ENCODE measurements at places on chromosomes 2 and 18.

- no peak for DNase-seq
Observed at GRCh38 chr2:14720739-14721138, 88.2 kb downstream of the LRATD1 start.

GRCh38 chr2:113124984-113125855 lies 2.2 kb upstream of the IL1RN start:
- DNase-seq: no peak

GRCh38 chr2:5433855-5434254 lies 258.3 kb upstream of the SOX11 start:
- no peak for DNase-seq

- peak; percentile 46 for DNase-seq
Observed at GRCh38 chr2:79219383-79219988, 59.9 kb upstream of the REG3A start.

DNA sequence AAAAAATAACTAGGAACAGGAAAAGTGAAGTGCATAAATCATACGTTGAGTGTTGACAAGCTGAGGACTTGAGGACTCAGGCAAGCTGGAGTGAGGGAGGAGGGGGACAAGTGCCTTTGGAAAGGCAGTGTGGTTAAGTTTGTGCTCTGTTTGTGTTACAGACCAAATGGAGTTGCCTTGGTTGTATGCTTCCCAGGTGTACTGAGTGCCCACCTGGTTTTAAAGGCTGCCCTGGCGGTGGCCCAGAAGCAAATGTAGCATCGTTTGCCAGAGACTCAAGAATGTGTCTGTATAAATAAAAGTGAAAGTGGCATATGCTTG lies 240.9 kb downstream of the PRKCE start:
- DNase-seq: peak; percentile 73

DNA sequence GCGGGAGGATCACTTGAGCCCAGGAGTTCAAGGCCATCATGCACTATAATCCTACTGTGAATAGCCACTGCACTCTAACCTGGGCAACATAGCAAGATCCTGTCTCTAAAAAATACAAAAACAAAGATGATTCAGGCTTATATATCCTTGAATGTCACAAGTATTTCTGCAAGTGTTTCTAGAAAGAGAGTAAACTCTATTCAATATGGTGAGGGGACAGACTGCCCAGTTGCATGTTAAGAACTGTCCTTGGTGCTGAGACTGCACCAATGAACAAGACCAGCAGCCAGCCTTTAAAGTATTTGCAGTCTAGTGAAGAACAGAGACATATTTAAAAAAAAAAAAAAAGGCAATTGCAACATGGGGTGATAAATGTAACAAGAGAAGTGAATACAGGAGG lies 16.4 kb downstream of the MAP3K19 start:
- DNase-seq: peak; percentile 38

- DNase-seq: no peak
Observed at GRCh38 chr18:7417727-7418126, 149.4 kb upstream of the PTPRM start.

- DNase-seq: no peak
Observed at GRCh38 chr2:222577341-222577740, 78.6 kb downstream of the FARSB start.

DNA sequence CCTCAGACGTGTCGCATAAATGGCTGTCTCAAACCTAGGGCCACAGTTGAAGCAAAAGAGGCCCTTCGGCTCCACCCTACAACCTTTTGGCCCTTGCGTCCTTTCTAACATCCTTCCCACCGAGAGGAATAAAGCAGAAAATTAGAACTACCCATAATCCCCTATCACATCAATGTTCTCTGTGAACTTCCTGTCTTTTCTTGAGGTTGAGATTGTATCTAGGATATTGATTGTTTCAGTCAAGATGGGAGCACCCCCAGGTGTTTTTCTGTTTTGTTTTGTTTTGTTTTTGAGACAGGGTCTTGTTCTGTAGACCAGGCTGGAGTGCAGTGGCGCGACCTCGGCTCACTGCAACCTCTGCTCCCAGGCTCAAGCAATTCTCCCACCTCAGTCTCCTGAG lies 23.6 kb downstream of the INPP5D start:
- DNase-seq: no peak

- no peak for DNase-seq
Observed at GRCh38 chr18:53886058-53886457, 338.4 kb downstream of the MBD2 start.

GRCh38 chr18:42242758-42243157 lies 287.7 kb downstream of the PIK3C3 start:
- no peak for DNase-seq

- DNase-seq: no peak
Observed at GRCh38 chr18:50143886-50144285, 51.1 kb downstream of the MYO5B start.

DNA sequence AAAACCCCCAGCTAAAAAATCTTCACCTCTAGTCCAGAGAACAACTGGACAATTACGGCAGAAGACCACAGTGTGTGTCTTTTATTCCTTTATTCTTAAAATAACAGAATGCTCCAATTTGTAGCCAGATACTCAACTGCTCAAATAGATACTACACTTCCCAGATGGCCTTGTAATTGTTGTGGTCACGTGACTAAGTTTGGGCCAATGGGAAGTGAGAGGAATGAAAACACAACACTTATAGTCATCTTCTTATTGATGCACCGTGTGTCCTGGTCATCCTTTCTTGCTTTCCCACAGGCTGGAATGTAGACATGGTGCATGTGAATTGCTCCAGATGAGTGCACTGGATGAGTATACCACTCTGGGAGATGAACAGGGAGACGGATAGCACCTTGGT lies 145.1 kb downstream of the CDC42EP3 start:
- DNase-seq: peak; percentile 19

Measured in MV-4-11 (cell line).